Mesendoderm (in vitro differentiated cells): ENCODE measurements at places on chromosomes 1 and 21.

DNA sequence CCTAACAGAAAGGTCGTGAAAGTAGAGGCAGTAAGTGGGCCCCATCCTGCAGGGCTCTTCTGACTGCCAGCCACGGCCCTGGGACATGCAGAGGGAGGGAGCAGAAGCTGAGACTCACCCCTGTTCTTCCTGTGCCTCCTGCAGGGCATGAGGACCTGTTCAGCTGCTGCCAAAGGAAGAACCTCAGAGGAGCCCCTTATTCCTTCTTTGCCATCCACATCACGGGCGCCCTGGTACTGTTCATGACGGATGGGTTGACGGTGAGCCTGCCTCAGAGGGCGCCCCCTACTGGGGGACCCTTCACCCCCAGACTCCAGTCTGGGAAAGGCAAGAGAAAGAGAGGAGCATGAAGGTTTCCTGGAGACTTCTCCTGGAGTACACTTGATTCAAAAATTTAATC lies 47.1 kb downstream of the ELK4 start:
- no peak for DNase-seq

GRCh38 chr1:217089361-217090014 lies 366.3 kb upstream of the ESRRG start:
- no peak for DNase-seq

DNA sequence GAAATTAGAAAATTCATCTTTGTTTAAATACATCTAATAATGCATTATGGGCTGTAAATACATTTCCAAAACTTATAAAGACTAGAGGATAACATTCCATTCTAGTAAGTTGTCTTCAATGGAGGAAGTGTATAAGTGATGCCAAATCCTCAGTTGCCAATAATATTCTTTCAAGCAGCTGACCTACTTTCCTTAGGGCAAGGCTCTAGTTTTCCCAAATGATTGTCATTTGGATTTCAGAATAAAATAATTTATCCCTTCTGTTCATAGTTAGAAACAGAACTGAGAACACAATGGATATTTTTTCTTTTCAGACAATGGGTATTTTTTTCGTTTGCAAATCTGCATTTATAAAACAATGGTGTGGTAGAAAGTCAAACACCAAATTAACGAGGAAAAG lies 354.9 kb upstream of the ADAMTS5 start:
- no peak for DNase-seq

- DNase-seq: no peak
Measured at GRCh38 chr1:174995121-174995520, 4.6 kb upstream of the CACYBP start.

- no peak for DNase-seq
Measured at GRCh38 chr1:93623875-93624274, 57.8 kb downstream of the BCAR3 start.

DNA sequence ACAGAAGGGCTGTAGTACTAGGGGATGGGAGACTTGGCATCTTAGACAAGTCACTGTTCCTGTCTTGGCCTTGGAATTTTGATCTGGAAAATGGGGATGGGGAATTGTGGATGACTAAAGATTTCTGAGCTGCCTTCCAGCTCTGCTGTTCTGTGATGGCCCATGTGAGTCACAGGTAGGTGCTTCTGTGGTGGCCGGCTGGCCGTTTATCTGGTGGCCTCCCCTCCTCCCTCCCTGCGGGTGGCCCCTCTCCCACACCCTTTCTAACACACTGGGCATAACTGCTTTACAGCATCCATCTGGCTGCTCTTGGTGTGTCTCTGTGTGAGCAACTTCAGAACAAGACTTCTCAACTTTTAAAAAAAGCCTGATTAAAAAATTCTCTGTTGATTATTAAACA lies 35.9 kb downstream of the KCNA2 start:
- no peak for DNase-seq

GRCh38 chr1:47690341-47691250 lies 252.8 kb downstream of the FOXD2 start:
- no peak for DNase-seq

DNA sequence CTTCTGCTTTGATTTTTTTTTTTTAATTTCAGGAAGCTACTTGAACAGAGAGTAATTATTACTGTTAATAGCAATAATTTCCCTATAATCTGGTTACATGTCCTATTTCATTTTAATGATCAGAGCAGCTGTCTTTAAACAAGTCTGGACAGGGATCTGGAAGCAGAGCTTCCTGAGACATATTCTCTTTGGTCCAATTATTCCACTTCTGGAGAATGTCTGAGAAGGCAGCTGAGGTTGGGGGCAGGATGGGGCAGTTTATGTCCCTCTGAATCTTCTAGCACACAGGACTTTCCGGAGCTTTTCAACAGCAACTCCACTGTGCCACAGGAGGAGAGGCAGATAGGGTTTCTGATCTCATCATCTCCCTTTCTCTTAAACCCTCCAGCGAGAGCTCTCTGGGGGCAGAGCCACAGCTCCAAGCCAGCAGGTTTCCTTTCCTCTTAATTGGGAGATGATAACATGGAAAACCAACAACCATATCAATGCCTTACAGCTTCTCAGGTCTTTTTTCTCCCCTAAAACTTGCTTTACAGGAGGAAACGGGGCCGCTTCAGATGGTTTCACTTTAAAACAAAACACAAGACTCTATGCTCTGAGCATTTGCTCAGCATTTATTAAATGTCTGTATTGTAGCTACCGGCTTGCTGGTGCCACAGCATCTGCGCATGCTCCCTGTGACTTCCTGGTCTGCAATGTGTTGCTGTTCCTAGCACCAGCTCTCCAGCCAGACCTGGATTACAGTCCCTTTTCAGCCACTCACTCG lies 425.7 kb upstream of the USP24 start:
- peak; percentile 19 for DNase-seq

GRCh38 chr1:229040630-229041358 lies 230.1 kb upstream of the RAB4A start:
- no peak for DNase-seq

- no peak for DNase-seq
Measured at GRCh38 chr1:198922638-198923430, 284.0 kb downstream of the PTPRC start.

DNA sequence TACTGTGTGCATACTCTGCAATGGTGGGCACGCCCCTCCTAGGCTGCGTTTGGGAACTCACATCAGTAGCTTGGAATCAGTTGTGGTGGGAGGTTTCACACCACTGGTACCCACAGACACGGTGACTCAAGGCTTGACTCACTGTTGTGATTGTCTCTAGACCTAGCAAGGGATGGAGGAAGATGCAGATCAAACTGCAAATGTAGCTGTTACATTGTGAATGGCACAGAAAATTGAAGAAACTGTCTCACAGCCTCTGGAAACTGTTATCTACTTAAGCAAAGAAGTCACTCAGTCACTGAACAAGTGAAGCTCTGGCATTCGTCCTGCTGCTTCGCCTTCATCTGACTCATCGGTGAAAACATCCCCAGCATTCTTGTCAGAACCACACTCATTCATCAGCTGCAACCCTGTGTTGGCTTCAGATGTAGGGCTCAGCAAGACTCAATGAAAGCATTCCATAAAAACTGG lies 59.5 kb downstream of the POFUT2 start:
- DNase-seq: peak; percentile 65

DNA sequence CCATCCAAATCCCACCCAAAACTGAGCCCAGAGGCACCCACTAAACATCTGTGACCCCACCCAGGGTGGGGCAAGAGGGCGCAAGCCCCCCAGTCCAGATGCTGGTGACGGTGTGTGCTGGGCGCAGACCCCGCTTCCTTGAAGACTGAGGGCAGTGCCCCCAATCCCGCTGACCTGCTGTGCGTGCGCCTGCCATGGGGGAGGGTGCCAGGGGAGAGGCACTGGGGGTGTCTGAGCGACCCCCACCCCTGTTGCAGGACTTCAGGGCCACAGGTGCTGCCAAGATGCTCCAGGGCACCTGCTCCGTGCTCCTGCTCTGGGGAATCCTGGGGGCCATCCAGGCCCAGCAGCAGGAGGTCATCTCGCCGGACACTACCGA lies 13.3 kb downstream of the COL6A2 start:
- DNase-seq: no peak

- no peak for DNase-seq
Measured at GRCh38 chr1:197101978-197102377, 34.9 kb upstream of the F13B start.

- DNase-seq: no peak
Measured at GRCh38 chr1:214330222-214330621, 49.3 kb downstream of the SMYD2 start.

- DNase-seq: peak; percentile 87
Measured at GRCh38 chr1:4655674-4656532, 1.5 kb downstream of the AJAP1 start.

- DNase-seq: no peak
Measured at GRCh38 chr21:27418346-27418745, 451.5 kb upstream of the ADAMTS5 start.

- DNase-seq: peak; percentile 51
Measured at GRCh38 chr1:19062258-19063029, 106.0 kb upstream of the IFFO2 start.

GRCh38 chr1:155196893-155197638 lies 10.6 kb downstream of the THBS3 start:
- DNase-seq: no peak

DNA sequence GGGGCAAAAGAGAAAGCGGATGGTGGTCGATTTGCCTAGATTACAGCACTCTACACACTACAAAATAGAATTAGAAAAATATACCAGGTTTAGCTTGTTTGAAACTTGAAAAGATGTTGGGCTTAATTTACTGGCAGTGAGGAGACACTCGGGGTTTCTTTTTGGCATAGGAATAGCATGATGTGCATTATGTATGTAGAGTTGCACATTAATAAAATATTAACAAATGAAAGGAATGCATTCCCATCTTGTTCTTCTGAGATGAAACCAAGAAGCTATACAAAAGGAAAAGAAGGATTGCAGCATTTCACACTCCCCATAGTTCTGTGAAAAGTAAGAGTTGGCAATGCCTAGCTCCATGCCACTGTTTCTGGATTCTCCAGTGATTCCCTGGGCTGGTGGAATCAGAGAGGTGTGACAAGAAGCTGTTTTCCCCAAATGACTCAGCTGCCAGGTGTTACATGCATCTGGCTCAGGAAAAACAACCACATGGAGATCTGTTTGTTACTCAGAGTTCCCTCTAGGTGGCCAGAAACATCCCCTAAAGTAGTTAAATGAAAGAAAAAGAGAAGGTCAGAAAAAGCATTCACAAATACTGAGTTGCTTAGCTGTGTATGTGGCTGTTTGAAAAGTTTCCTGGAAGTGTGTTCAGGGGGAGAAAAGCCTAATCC lies 115.6 kb downstream of the UCK2 start:
- peak; percentile 83 for DNase-seq

- DNase-seq: no peak
Measured at GRCh38 chr1:109864930-109865612, 45.6 kb upstream of the CSF1 start.

DNA sequence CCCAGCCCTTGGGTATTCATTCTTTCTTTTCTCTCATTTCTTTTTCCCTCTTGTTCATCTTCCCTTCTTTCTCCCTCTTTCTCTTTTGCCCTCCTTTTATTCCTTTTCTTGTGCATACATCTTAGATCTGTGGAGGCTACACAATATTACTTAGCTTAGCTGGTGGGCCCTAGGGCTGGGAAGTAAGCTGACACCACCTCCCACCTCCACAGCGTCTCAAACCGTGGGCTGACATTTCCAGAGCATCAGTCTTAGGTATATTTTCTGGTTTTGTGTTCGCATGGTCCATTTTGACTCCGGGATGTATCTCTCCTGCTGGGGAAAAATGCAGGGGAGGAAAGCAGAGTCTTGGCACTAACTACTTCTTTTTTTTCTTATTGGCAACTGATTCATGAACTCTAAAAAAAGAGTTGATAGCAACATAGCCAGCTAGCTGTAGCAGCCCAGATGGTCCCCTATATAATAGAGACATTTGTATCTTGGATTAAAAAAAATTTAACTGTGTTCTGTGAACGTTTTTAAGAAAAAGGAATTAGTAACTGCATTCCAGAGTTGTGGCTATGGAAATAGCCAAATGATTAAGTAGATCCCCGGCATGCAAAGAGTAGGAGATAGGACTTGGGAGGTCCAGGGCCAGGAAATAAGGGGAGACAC lies 15.5 kb downstream of the CNIH3 start:
- DNase-seq: no peak

DNA sequence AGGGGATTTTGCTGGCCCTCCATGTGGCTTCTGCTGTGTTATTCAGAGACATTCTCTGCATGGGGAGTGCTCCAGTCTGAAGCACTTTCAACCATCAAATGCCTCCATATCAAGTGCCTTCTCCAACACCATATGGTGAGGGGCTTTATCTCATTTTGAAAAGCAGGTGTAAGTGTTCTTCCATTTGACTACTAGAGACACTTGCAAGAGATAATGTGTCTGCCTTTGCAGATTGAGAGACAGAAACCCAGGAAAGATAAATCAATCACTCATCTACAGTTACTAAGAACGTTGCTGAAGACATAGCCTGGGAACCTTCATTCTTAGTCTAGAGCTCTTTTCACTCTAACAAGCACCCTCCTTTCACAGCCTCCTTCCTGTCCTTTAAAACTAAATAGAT lies 29.5 kb upstream of the REG4 start:
- no peak for DNase-seq

GRCh38 chr1:33130297-33130696 lies 49.3 kb downstream of the AZIN2 start:
- peak; percentile 51 for DNase-seq

GRCh38 chr1:67460676-67461500 lies 30.7 kb upstream of the SERBP1 start:
- DNase-seq: peak; percentile 18

GRCh38 chr21:26557106-26557505 lies 16.0 kb downstream of the CYYR1 start:
- DNase-seq: no peak

- no peak for DNase-seq
Measured at GRCh38 chr1:104718752-104719151, 969.1 kb downstream of the AMY1C start.

DNA sequence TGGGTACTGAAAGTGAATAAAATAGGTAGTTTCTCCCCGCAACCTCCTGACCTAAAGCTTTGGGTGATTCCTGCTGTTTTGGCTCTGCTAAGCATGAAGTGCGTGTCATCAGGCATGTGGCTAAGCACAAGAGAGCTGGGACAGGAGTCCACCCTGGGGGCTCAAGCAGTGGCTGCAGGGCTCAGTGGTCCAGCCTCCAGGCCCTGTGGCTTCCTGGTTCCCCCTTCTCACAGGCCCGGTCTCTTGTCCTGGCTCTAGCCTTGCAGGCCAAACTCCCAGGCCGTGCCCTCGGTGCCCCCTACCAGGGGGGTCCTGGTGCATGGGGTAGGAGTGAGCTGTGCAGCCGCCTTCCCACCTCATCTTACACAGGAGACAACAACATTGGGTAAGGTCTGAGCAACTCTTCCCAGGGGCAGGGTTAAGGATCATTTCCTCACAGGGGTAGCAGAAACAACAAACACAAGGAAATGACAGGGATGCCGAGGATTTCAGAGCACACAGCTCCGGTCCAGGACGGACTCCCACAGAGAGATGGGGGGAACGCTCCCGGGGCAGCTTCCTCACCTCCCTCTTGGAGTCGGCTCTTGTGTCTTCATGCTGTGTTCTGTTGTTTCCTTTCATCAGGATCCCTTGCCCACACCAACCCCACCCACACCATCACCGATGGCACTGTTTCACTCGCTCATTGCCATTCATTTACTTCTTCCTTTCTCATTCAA lies 19.8 kb upstream of the SLC2A1 start:
- peak; percentile 81 for DNase-seq
